ENCODE measurements at places on chromosomes 16 and 17. TPM values are rescaled to one million over a fixed set of nuclear protein-coding genes. Genes with fewer than 3 reads are reported as not detected.

C16orf92 gene
- polyA plus RNA-seq = not detected

KRT27 gene
- polyA plus RNA-seq = 0.09 TPM

RND2 gene
- polyA plus RNA-seq = 0.42 TPM

CANT1 gene
- polyA plus RNA-seq = 11.2 TPM

CCL8 gene
- polyA plus RNA-seq = 0.48 TPM

FBXO39 gene
- polyA plus RNA-seq = 0.26 TPM

GRCh38 chr17:48728232-48729231 lies at the start of gene HOXB13:
Gene HOXB13 (minus strand): TSS chr17:48728750. CDS start chr17:48728593, 157 bp downstream.
- DNase-seq = no peak

DNA sequence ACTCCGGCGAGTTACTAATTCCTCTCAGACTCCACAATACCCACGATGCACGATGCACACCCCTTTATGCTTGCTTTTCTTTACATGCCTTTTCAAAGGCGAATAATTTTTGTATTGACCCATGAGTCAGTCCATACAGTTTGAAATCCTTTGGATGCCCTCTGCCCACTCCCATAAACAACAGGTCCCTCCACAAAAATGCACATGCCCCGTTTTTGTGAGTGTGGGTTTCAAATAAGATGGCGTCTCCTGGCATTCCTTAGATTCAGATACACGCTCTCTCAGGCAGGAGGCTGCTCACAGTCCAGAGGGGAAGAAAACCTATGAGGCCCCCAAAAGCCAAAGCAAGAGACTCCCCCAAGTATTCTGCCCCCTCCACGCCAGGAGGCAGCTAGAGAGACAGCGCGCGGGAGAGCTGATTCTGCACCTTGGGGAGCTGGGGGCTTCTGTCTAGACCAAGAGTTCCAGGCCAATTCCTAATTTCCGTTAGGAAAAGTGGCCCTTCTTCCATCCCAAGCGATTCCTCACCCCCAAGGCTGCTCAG lies 19.6 kb upstream of the HOXB9 start:
- no peak for DNase-seq

DNA sequence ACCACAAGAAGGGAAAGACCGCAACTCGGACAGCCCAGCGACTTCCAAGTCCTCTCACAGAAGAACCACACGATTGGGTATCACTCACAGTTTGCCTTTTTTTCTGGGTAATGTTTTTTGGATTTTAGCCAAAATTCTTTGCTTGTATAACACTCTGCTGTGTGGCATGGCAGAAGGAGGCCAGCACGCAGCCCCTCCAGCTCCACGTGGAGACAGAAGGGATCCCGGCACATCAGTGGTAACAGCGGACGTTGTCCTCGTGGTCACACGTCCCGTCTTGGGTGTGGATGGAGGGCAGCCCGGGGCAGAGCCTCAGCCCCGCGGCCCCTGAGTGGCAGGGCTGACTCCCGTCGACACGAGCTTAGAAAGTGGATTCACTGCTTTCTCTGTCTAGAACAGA lies 69.1 kb downstream of the KLHDC4 start:
- no peak for DNase-seq

DNA sequence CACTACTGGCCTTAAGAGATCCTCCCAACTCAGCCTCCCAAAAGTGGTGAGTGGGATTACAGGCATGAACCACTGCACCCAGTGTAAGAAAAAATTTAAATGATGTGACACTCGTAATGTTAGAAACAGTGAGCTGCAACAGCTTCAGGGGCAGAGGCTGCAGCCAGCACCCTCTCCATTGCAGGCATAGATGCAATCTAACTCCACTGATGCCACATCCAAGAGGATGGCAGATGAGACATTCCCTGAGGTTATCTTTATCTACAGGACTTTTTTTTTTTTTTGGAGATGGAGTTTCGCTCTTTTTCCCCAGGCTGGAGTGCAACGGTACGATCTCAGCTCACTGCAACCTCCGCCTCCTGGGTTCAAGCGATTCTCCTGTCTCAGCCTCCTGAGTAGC lies 19.9 kb downstream of the ZCCHC14 start:
- no peak for DNase-seq

- DNase-seq = no peak
Observed at GRCh38 chr17:59124665-59125064, 18.0 kb upstream of the TRIM37 start.

DNA sequence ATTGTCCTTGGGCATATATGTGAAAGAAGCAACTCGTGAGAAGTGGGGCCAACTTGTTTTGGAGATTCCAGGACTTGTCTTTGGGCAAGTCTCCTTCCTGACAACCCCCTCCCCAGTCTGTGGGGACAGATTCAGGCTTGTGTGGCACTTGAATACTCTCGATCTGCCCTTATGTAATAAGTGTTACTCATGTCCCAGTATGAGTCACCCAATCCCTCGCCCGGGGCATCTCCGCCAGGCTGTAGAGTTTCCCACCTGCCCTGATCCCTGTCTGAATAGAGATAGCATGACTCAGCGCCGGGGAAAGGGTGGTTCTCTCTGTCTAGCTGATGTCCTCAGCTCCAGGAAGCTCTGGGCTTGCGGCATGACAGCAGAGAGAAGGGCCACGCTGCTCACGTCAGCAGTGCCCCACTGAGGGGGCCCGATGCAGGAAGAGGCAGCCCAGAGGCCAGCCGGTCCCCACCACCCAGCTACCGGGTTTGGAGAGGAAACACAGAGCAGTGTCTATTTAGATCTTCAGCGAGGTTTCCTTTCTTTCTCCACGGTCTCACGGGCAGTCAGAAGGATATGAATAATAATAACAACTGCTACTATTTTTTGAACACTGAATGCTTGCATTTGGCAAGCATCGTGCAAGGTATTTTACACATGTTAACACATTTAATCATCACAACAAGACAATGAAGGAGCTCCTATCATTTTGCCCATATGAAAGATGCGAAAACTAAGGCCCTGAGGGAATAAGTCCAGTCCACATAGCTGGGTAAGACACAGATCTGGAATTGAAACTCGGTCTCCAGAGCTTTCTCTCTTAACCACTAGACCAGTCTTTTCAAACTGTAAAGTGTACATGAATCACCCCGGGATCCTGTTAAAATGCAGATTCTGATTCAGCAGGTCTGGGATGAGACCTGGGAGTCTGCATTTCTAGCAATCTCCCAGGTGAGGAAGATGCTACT lies 426.7 kb upstream of the MAF start:
- peak; percentile 80 for DNase-seq

DNA sequence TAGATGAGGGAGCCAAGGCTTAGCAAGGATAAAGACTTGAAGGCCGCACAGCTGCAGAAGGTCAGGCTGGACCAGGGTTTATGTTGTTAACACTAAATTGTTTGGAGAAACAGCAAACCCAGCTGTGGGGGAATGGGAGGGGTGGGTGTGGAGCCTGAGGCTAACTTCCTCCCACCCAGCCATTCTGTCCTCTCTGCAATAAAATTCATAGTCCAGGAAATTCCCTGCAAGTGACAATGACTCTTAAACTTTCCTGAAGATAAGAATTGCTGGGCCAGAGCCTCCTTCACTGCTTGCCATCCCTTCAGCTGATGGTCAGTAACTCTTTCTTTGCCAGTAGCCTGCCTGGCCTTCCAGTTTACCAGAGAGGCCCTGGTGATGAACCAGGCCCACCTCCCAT lies 19.4 kb upstream of the ATP5MC1 start:
- no peak for DNase-seq

- no peak for DNase-seq
Observed at GRCh38 chr16:67902831-67903230, 9.8 kb downstream of the PSKH1 start.

GRCh38 chr17:3669085-3669347 lies 404 bp downstream of the EMC6 start:
- no peak for DNase-seq

DNA sequence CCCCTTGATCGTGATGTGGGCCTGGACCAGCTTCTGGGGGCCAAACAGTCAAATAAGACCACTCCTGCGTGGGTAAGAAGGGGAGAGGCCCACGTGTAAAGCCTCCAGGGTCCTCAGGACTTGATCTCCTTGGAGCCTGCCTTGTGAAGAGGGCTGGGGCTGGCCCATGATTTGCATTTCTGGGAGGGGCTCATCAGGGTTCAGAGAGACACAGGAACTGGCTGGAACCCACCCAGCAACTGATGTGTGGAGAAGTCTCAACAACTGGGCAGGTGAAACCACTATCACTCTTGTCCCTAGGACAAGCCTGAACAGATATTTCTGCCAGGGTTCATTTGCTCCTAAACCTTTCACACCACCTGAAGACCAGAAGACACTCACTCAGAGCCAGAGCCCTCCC lies 214.7 kb downstream of the ZNF423 start:
- DNase-seq = peak; percentile 33

All from spleen (tissue), 13 donors.